ENCODE measurements at places on chromosomes 3 and 15. TPM values are rescaled to one million over a fixed set of nuclear protein-coding genes. Genes with fewer than 3 reads are reported as not detected.

DNA sequence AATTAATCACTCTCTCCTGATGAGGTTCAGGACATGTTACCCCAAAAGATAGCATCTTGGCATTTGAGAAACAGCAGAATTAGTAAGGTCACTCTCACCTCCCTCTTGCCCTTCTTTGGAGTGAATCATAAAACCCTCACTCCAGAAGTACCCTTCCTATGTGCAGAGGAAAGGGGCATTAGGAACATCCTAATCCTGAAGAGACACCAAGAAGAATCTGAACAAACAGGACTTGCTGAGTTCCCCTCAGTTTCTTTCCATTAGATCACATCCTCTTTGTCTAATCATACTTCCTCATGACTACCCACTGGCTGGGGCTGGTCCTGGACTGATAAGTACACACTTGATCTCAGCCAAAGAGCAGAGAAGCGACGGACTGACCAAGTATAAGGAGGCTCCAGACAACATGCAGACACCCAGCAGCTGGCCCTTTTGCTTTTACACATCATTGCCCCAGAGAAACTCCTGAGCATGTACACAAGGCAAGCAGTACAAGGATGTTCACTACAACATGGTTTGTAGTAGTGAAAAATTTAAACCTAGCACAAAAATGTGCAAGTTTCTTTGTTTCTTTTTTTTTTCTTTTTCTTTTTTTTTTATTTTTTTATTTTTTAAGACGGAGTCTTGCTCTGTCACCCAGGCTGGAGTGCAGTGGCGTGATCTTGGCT, 15.0 kb upstream of the TM6SF1 start:
- DNase-seq, result no peak

DNA sequence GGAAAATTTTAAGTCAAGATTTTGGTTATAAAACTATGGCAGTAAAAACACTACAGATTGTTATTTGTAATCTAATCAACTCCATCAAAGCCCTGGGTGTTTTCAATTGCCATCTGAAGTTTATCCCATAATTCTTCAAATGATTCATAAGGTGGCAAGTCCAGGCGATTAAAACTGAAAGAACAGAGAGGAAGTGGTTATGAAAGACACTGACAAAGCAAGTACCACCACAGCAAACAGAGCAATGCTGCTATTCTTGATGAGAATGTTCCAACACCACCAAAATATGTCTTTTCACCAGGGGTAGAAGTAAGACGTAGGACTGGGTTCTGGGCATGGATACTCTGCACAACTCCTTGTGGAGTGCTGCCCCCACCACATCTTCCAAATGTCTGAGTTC, 86.9 kb upstream of the PRTG start:
- DNase-seq, result no peak

DNA sequence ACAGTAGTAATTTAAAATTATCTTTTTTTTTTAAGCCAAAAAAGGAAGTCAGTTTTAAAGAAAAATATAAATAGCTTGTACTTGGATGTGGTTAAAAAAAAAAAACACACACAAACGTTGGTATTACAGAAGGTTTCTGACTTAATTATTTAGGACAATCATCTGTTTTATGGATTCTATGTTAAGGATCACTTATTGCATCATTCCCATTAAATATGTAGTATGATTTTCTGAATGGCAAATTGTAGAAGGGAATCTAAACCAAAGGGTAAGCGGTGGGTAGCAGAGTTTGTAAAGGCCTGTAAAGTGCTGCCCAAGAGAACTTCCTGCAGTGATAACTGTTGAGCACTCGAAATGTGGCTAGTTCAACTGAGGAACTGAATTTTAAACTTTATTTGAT, 8.0 kb downstream of the SENP2 start:
- DNase-seq, result no peak

- DNase-seq, result no peak
Observed at GRCh38 chr3:185264849-185265553, 11.2 kb upstream of the EHHADH start.

- peak; percentile 46 for DNase-seq
Observed at GRCh38 chr3:129211772-129212171, 28.1 kb upstream of the CNBP start.

- no peak for DNase-seq
Observed at GRCh38 chr15:73359651-73360050, 9.1 kb downstream of the HCN4 start.

DNA sequence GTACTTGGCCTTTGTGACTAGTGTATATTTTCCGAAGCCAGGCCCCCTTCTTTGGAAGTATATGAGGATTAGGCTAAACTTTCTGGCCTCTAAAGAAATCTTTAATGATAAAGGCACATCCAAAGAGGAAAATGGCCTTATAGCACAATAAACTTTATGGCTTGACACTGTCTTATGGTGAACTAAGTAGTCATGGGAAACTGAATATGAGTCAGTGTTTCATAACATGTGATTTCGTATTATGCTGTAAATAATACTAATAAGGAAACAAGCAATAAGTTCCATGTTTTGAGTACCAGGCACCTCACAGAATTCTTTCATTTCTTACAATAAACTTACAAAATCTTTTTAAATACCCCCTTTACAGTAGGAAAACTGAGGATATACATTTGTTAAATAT, 8.2 kb downstream of the ZPLD1 start:
- no peak for DNase-seq

DNA sequence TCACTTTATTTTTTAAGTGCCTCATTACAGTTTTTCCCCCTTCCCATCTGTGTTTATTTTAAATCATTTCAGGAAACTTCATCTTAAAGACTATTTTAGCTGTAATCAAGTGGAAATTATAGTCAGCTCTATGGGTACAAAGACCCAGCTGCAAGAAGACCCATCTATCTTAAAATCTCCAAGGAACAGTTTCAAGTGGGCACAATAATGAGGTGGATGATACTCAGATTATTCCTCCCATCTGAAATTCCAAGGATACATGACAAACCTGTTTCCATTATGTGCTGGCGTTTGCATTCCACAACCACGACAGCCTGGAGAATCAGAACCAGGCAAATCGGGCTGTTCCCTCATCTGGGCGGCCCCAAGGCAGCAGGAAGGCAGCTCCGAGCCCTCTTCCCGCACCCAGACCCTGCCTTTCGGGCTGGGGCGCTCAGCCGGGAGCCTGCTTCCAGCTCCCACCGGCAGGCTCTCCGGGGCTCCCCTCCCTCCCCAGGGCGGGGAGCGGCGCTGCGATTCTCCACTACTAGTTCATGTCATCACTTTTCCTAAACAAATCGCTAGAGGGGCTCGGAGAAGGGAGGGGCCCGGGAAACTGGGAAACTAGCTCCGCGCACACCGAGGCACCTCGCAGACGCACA, at the start of gene MGLL:
Gene MGLL, minus strand, starts transcription at position 475 of the 641 bp plus-strand sequence. Its CDS starts 197 bp downstream, at position 278.
- peak; percentile 51 for DNase-seq

- peak; percentile 27 for DNase-seq
Observed at GRCh38 chr15:96629511-96629910, 299.0 kb downstream of the NR2F2 start.

DNA sequence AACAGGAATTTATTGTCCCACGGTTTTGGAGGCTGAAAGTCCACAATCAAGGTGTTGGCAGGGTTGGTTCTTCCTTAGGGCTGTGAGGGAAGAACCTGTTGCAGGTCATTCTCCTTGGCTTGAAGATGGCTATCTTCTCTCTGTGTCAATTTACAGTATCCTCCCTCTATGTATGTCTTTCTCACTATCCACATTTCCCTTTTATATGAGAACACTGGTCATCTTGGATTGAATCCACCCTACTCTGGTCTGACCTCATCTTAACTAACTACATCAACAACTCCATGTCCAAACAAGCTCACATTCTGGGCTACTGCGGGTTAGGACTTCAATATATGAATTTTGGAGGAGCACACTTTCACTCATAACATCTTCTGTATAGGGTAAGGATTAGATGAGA, 61.9 kb downstream of the CLDN1 start:
- DNase-seq, result no peak

DNA sequence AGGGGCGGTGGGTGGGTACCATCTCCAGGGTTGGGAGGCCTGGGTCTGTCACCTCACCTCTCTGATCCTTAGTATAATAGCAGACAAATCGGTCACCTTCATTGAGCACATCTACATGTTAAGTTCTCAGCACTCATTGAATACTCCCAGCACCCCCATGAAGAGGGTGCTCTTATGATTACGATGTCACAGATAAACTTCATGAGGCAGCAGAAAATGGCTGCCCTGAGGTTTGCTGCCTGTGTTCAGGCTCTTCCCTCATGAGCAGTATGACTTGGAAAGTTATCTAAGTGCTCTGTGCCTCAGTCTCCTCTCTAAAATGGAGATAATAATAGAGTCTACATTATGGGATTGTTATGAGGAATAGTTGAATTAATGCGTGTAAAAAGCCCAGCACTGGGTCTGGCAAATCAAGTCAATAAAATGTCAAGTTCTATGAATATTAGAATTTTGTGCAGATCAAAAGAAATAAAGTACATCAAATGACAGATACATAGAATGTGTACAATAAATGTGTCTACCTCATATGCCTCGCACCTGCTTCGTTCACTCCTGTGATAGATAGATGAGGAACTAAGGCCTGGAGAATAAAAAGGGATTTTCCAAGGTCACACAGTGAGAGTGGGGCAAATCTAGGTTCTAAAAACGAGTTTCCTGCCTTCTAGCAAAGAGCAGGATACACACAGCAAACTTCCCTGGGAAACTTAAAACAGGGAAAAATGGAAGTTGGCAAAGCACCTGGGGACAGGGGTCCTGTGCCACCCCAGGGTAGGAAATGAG, 142.2 kb upstream of the MRPS22 start:
- no peak for DNase-seq

GRCh38 chr15:73683777-73684580, at the start of gene CD276:
TSS of gene CD276 (plus strand) at chr15:73684383. CDS start at chr15:73699640, 15,257 bp downstream.
- peak; percentile 73 for DNase-seq

DNA sequence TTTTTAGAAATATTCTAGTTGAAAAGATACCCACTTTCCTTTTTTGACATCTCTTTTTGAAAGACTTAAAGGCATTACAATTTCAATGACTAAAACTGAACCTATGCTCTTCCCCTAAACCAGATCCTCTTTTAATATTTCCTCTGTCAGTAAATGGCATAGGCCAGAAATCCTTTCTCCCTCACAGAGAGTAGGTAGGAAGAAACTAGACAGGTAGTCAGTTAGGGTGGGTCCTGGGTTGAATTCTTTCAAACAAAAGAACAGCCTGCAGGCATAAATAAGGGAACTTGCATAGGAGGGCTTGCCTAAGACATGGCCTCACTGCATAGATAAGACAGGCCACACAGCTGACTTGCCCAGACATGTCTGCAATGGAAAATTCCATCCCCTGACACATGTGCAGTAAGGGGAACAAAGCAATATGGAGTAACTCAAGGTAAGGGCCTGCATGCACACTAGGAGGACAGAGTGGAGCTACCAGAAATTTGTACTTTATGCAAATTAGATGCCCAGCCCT, 23.1 kb downstream of the PLSCR5 start:
- no peak for DNase-seq

DNA sequence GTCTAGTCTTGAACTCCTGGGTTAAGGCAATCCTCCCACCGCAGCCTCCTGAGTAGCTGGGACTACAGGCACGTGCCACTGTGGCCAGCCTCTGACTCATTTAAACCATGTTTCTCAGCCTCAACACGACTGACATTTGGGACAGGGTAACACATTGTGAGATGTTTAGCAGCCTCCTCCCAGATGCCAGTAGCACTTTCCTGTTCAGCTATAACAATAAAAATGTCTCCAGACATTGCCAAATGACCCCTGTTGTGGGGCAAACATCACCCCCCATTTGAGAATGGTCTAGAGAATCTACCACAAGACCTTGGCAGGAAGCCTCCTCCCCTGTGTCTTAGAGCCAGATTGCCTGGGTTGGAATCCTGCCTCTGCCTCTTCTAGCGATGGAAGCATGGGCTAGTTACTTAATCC, 8.4 kb downstream of the TMEM40 start:
- no peak for DNase-seq

GRCh38 chr3:65875393-65876027, 163.2 kb downstream of the MAGI1 start:
- no peak for DNase-seq

GRCh38 chr3:122661633-122662032, 19.0 kb upstream of the PARP14 start:
- no peak for DNase-seq

GRCh38 chr3:63046580-63046979, 171.4 kb upstream of the CADPS start:
- DNase-seq, result no peak

DNA sequence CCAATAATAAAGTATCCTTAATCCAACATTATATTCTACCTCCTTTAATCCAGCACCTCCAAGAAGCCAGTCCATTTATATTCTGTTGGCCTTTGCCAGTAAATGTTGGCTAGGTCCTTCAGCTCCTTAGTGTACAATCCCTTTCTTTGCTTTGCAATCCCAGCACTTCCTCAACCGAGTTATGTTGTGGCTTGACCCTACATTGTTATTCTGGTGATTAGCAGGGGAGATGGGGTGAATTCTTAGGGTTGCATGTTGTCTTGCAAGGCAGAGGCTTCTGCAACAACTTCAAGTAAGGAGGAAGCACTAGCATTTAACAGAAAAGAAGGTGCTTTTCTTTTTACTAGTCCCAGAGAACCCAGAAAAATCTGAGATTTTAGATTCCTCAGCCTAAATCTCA, 127.2 kb downstream of the CD47 start:
- no peak for DNase-seq

- DNase-seq, result no peak
Observed at GRCh38 chr15:53869044-53869805, 109.0 kb upstream of the UNC13C start.

- no peak for DNase-seq
Observed at GRCh38 chr3:43627360-43627759, 5.5 kb upstream of the ANO10 start.

DNA sequence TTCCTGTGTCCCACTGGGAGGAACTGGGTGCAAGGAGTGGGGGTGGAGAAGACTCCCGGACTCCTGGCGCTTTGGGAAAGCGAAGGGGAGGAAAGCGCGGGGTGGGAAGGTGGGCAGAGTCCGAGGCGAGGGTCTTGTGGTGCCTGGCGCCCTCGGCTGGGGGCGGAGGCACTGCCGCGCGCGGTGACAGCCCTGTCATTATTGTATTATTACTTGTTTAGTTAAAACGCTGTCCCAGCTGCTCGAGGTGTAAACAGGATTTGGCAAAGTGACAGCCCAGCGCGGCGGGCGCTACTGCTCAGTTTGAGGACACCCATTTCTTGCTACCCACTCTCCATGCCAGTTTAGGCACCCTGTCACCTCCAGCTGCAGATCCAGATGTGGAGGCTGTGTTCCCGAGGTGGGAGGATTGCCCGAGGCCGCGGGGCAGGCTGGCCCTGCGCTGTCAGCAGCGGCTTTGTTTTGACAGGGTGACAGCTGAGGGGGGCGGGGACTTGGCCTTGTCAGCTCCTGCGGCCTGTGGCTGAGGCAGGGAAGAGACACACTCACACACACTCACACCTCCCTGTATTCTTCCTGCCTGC, 1.0 kb downstream of the KAT2B start:
- DNase-seq, result peak; percentile 92

Gene XIRP1
- total RNA-seq, result 408 TPM

Gene NRG4
- 0.19 TPM for total RNA-seq

Gene LRTM1
- total RNA-seq, result not detected

Gene LRRIQ4
- not detected for total RNA-seq

Measured in heart right ventricle (tissue), 16 donors.